ENCODE measurements at places on chromosomes 3 and 15.

- DNase-seq = peak; percentile 46
These were observed 323.4 kb upstream of the GBE1 start for GRCh38 chr3:82084824-82085223.

DNA sequence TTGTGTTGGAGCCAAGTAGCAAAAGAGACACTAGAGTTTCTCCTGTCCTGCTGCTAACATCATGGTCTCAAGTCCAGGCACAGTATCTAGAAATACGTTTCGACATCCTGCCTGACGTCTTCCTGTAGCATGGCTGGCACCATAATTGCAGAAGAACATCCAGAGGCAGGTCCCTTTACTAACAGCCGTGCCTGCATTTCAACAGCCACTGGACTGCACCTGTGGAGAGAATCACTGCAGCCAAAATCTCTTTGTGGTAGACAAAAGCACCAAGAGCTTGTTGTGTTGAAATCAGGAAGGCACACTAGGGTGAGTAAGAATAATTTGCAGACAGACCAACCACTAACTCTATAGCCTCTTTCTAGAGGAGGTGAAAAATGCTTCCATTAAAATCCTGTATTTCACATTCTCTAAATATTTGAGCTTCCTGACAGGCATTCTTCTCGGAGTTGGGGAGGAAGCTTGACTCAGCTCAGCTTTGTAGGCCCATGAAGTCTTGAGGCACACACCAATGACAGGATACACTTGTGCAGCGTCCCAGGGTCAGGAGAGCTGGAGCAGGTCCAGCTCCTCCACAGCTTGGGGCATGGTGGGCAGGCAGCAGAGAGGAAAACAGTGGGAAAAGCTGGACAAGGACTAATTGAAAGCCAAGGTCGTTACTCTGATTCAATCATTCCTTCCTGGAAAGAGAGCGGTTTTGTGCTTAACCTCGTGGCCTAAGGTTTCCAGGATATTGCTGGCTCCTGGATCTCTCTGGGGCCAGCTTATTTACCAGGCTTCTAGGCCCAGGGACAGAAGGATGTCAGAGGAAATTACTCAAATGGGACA is 244.9 kb downstream of the FAM43A start:
- peak; percentile 74 for DNase-seq

- no peak for DNase-seq
These were observed 16.7 kb downstream of the MAP2K5 start for GRCh38 chr15:67559158-67559557.

DNA sequence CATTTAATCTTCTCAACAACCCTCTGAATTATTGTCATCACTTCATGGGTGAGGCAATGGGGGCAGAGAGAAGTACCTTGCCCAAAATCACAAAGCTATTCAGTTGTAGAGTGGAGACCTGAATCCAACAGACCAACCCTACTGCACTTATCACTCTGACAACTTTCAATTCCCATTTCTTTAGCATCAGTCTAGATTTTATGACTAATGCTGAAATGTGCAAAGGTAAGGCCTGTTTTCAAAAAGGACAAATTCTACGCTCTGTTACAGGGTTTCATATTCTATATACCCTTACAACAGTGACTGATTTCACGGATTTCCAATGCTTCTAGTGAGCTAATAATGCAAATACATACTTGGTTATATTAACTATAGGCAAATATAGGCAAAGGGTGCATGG is 286.0 kb downstream of the ADAMTS17 start:
- no peak for DNase-seq

GRCh38 chr3:104526901-104527401 is 839.8 kb upstream of the ALCAM start:
- DNase-seq = no peak

Measured in muscle of back (tissue), 13 donors.